Suprapubic skin (tissue), 4 donors: ENCODE measurements at places on chromosomes 13 and 19. TPM values are rescaled to one million over a fixed set of nuclear protein-coding genes. Genes with fewer than 3 reads are reported as not detected.

GRCh38 chr13:113129921-113130750, 7.5 kb downstream of the F10 start:
- no peaks in the 10 kb centered on the region for H3K36me3 ChIP-seq
- peaks cover 12% of the 10 kb centered on the region for H3K27me3 ChIP-seq
- peak overlapping the region; percentile 32 for H3K4me3 ChIP-seq
- H3K4me1 ChIP-seq, result peaks cover 6% of the 10 kb centered on the region
- no peak for DNase-seq
- no peak overlapping the region for H3K27ac ChIP-seq

GRCh38 chr13:50585674-50586413, 257.6 kb downstream of the DLEU7 start:
- no peaks in the 10 kb centered on the region for H3K4me1 ChIP-seq
- no peak for DNase-seq
- H3K27me3 ChIP-seq, result no peaks in the 10 kb centered on the region
- no peak overlapping the region for H3K4me3 ChIP-seq
- no peak overlapping the region for H3K27ac ChIP-seq

DNA sequence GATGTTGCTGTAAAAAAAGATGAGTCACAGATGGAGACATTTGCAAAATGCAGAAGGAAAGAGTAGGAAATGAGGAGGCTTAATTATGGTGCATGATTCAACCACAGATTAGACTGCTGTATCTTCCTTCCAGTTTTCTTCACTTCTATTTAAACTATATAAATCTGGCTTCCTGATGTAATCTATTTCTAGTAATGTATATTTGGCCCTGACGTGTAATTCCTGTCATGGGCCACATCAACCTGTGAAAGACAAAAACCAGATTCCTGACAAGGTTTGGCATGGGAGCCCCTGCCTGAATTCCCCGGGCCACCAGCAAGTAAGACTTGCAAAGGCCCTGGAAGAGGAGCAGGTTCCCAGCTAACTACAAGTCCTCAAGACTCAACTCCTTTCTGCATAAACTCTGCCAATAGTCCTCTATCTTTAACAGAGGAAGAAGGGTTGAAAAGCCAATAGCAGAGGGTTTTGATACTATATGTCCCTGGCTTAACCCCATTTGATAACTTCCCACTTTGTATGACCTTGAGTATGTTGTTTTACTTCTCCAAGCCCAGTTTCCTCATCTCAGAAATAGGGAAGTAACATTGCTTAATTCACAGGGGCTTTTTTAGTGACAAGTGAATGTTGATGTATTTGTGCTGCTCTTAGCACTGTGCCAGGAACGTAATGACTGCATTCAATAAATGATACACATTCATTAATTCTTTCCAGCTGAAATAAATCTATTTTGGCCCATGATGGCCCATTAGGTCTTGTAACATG, 172.7 kb downstream of the SPRY2 start:
- H3K4me3 ChIP-seq, result no peak overlapping the region
- DNase-seq, result no peak

- no peaks in the 10 kb centered on the region for H3K27me3 ChIP-seq
- no peak overlapping the region for H3K27ac ChIP-seq
- no peak for DNase-seq
- peaks cover 5% of the 10 kb centered on the region for H3K4me1 ChIP-seq
- H3K36me3 ChIP-seq, result no peaks in the 10 kb centered on the region
These were observed 86.1 kb downstream of the FLT1 start for GRCh38 chr13:28408863-28409262.

DNA sequence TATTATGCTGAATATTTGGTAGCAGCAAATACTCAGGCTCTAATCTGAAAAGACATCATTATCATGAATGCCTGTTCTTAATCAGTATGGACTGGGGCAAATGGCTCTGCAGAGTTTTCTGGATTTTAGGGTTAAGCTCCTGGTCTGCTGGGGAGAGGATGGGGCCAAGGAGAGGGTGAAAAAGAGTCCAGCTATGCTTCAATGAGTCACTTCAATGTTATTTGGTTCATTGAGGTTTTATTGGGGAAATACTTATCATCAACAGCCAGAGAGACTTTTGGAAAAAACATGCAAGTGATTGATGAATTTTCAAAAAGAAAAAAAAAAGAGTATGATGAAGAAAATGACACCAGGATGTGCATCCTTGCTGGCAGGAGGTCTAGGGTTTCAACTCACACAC, 278.3 kb downstream of the UQCRFS1 start:
- no peaks in the 10 kb centered on the region for H3K36me3 ChIP-seq
- no peak overlapping the region for H3K27ac ChIP-seq
- no peak overlapping the region for H3K4me3 ChIP-seq
- no peak for DNase-seq
- H3K27me3 ChIP-seq, result no peaks in the 10 kb centered on the region

- no peak overlapping the region for H3K4me3 ChIP-seq
- H3K27ac ChIP-seq, result no peak overlapping the region
- peaks cover 55% of the 10 kb centered on the region for H3K36me3 ChIP-seq
- no peaks in the 10 kb centered on the region for H3K27me3 ChIP-seq
These were observed 22.4 kb downstream of the ZNF71 start for GRCh38 chr19:56617531-56617930.

GRCh38 chr13:113976711-113977684, 3.1 kb upstream of the C13orf46 start:
- no peak for DNase-seq
- H3K4me3 ChIP-seq, result no peak overlapping the region
- H3K27ac ChIP-seq, result peak overlapping the region; percentile 20
- H3K36me3 ChIP-seq, result peaks cover 40% of the 10 kb centered on the region
- no peaks in the 10 kb centered on the region for H3K27me3 ChIP-seq

- no peaks in the 10 kb centered on the region for H3K36me3 ChIP-seq
- H3K27ac ChIP-seq, result no peak overlapping the region
- H3K4me3 ChIP-seq, result no peak overlapping the region
- no peak for DNase-seq
- peaks cover 12% of the 10 kb centered on the region for H3K4me1 ChIP-seq
These were observed 13.0 kb downstream of the ERICH4 start for GRCh38 chr19:41455936-41456335.

DNA sequence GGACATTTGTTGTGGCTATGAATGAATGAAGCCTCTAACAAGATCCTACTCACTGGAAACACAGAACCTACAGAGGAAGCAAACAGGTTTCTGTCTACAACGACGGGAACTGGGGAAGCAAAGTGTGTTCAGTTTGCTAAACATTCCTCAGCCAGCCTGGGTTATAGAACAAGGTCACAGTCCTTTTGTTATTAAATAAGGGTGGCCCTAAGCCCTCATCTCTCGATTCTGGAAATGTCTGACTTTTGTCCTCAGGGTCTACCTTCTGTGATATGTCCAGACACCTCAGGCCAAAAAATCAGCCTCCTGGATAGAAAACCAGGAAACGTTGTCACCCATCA, 64.6 kb upstream of the ARHGEF7 start:
- no peak overlapping the region for H3K27ac ChIP-seq
- no peak overlapping the region for H3K4me3 ChIP-seq
- DNase-seq, result no peak
- no peaks in the 10 kb centered on the region for H3K27me3 ChIP-seq
- no peaks in the 10 kb centered on the region for H3K36me3 ChIP-seq
- peaks cover 2% of the 10 kb centered on the region for H3K4me1 ChIP-seq

DNA sequence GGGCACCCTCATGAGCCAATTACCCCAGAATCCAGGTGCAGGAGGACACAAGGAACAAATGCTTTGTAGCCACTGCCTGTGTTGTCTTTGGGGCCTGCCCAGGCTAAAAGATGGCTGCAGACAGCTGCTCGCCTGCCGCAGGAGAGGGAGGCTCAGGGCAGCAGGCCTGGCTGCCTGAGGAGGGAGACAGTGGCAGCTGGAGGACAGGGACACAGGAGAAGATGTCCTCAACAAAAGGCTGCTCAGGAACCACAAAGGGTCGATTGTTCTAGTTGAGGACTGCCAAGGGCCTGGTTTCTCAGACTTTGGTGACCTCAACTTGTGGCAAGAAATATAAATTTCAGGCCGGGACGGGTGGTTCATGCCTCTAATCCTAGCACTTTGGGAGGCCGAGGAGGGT, 7.6 kb downstream of the SIRT2 start:
- H3K4me3 ChIP-seq, result no peak overlapping the region
- H3K36me3 ChIP-seq, result peaks cover 48% of the 10 kb centered on the region
- H3K27me3 ChIP-seq, result no peaks in the 10 kb centered on the region

DNA sequence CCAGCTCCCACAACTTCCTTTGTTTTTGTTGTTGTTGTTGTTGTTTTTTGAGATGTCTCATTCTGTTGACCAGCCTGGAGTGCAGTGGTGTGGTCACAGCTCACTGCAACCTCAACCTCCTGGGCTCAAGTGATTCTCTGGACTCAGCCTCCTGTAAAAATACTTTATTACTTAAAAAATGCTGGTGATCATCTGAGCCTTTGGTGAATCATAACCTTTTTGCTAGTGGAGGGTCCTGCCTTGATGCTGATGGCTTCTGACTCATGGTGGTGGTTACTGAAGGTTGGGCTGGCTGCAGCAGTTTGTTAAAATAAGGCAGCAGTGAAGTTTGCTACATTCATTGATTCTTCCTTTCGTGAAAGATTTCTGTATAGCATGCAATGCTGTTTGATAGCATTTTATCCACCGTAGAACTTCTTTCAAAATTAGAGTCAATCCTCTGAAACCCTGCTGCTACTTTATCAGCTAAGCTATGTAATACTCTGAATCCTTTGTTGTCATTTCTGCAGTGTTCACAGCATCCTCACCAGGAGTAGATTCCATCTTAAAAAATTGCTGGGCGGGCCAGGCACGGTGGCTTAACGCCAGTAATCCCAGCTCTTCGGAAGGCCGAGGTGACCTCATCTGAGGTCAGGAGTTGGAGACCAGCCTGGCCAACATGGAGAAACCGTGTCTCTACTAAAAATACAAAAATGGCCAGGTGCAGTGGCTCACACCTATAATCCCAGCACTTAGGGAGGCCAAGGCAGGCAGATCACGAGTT, 18.0 kb downstream of the ARHGAP35 start:
- no peak overlapping the region for H3K4me3 ChIP-seq
- H3K27ac ChIP-seq, result no peak overlapping the region
- peaks cover 5% of the 10 kb centered on the region for H3K4me1 ChIP-seq
- DNase-seq, result no peak

DNA sequence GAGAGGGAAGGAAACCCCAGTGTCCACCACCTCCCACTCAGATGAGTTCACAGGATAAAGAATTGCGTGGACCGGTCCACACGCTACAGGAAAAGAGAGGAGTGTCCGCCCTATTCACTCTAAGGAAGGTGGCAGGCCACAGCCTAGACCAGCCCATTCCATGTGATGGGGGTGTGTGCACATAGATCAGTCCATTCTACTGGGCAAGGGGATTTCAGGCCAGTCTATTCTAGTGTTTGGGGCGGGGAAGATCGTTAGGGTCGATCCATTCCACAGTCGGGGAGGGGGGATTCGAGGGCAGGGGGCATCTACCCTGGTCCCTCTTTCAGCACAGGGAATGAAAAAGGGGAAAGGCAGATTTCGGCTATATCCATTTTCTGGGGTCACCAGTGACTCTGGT, 7.8 kb downstream of the FIZ1 start:
- H3K36me3 ChIP-seq, result peaks cover 39% of the 10 kb centered on the region
- no peak overlapping the region for H3K27ac ChIP-seq
- H3K27me3 ChIP-seq, result no peaks in the 10 kb centered on the region

Gene ERICH6B
- not detected for total RNA-seq

Gene RLN3
- not detected for total RNA-seq

Gene PSG7
- total RNA-seq, result 0.52 TPM

Gene ZNF560
- not detected for total RNA-seq

Gene ZIC2
- not detected for total RNA-seq

Gene TEX26
- total RNA-seq, result not detected

Gene ZNF69
- total RNA-seq, result 6.7 TPM

Gene BIVM
- 4.2 TPM for total RNA-seq

Gene MTMR6
- total RNA-seq, result 11.7 TPM

Gene MAMSTR
- 1.4 TPM for total RNA-seq

Gene PLVAP
- 25.6 TPM for total RNA-seq
